ENCODE measurements at places on chromosomes 4 and X.

GRCh38 chr4:48432017-48432416 is 51.1 kb upstream of the SLC10A4 start:
- no peak for DNase-seq

- no peak for DNase-seq
Measured at GRCh38 chrX:118049713-118050112, 66.9 kb downstream of the KLHL13 start.

DNA sequence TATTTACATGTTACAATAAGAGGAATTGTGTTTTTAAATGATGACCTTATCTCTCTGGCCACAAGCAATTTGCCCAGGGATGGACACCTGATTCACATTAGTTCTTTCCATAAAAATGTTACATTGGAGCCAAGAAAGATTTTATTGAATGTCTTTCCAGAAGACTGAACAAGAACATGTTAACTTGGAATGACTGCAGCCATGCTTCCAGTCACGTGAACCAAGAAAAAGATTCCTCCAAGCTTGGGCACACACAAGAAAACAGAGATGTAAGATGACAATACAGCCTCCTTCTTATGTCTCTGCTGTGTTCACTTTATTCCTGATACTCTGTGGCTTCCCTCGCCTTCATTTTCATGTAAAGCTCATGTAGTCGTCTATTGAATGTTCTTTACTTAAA is 737.6 kb downstream of the TRIML1 start:
- DNase-seq: no peak

DNA sequence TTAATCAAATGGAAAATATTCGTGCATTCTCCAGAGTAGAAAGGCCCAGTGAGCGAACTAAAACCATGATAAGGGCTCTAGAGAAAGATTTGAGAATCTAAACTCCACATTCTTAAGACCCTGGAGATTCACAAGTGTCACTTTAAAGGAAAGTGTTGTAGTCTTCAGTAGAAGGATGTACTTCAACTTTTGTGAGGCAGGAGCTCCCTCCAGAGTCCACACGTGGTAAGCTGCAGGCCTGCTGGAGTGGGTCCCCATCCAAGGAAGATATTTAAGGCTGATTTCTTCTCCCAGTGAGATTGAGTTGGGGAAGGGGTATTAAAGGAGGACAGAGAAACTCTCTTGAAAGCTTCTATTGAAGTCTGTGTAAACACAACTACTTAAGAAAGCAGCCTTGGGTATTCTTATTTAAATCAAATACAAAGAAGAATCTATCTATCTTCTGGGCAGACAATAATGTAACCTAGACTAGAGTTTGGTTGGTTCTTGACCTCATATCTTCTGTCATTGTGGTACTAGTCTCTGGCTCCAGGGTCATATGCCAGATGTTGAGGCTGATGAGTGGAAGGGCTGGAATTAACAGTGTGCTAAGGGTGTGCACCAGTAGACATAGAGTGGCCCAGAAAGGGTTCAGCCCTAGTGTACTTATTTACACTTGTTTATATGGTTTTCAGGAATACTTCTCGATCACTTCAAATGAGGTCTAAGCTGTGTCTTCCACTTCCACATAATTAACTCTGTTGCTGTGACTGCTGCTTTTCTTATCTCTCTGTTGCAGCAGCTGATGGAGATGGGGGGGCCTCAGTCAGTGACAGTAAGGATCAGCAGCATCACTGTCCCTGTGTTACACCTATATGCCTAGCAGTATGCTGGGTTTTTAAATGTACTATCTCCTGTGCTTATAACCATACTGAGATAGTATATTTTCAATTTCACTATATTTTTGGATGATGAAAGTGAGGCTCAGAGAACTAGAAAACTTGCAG is 76.1 kb downstream of the HMGB2 start:
- peak; percentile 55 for DNase-seq

- peak; percentile 57 for DNase-seq
Measured at GRCh38 chr4:1410491-1411325, 4.5 kb upstream of the NKX1-1 start.

GRCh38 chr4:169226565-169226964 is 44.2 kb downstream of the SH3RF1 start:
- DNase-seq: no peak

DNA sequence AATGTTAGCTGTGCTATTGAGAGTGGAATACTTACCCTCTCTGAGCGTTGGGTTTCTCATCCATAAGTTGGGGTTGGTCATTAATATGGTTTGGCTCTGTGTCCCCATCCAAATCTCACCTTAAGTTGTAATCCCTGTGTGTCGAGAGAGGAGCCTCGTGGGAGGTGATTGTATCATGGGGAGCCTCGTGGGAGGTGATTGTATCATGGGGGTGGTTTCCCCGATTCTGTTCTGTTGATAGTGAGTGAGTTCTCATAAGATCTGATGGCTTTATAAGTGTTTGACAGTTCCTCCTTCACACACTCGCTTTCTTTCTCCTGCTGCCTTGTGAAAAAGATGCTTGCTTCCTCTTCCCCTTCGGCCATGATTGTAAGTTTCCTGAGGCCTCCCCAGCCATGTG is 391.1 kb downstream of the FAM133A start:
- no peak for DNase-seq

DNA sequence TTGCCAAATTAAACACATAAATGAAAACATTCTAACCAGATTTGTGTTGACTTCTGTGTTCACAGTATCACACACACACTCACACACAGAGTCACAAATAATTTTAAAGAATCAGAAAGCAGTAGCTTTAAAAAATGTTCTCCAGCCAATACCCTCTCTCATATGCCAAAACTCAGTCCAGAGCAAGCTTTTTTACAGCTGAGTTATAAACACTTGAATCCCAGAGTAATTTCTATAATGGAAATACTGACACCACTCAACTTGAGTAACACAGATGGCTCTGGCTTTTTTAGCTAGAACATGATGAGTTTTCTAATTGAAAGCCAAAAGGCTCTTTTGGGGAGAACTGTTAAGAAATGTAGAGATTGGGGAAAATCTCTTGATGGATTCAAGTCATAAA is 100.8 kb downstream of the DOCK11 start:
- no peak for DNase-seq

GRCh38 chr4:78880874-78881492 is 58.3 kb downstream of the PAQR3 start:
- DNase-seq: no peak

- DNase-seq: no peak
Measured at GRCh38 chr4:54333657-54334056, 104.6 kb downstream of the PDGFRA start.

DNA sequence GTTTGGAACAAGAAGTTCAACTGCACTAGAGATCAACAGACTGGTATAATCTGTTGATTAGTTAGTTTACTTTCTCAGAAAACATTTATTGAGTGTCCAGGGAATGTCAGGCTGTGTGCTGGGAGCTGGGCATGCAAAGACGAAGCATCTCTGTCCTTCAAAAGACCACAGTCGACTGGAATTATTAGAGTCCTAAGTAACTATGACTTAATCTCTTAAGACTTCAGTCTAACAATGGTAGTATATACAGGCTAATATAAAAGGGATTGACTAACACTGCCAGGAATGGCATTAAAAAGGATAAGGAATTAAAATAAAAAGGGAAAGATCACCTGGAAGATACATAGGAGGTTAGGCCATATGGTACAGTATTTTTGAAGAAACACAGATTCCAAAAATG is 128.7 kb downstream of the WDFY3 start:
- no peak for DNase-seq

GRCh38 chr4:168503652-168504362 is 7.0 kb downstream of the PALLD start:
- DNase-seq: no peak

- DNase-seq: no peak
Measured at GRCh38 chr4:1638272-1638598, 45.9 kb downstream of the FAM53A start.
